ENCODE measurements at places on chromosomes 13 and 19.

GRCh38 chr19:18157465-18158063 is 4.6 kb downstream of the PIK3R2 start:
- no peak for DNase-seq

GRCh38 chr13:36006347-36006746 is 124.8 kb downstream of the DCLK1 start:
- no peak for DNase-seq

- DNase-seq = no peak
Measured at GRCh38 chr19:33758541-33759013, 38.1 kb upstream of the KCTD15 start.

GRCh38 chr13:111945086-111945485 is 121.9 kb upstream of the SOX1 start:
- DNase-seq = no peak

GRCh38 chr19:50204811-50205675 is 1.6 kb downstream of the MYH14 start:
- DNase-seq = no peak
